Stimulated activated CD4-positive, alpha-beta T cell treated with anti-CD3 and anti-CD28 coated beads, Interleukin-15, amount 100 ng/mL, for 24 hours (primary cell): ENCODE measurements at places on chromosomes 3 and 15.

DNA sequence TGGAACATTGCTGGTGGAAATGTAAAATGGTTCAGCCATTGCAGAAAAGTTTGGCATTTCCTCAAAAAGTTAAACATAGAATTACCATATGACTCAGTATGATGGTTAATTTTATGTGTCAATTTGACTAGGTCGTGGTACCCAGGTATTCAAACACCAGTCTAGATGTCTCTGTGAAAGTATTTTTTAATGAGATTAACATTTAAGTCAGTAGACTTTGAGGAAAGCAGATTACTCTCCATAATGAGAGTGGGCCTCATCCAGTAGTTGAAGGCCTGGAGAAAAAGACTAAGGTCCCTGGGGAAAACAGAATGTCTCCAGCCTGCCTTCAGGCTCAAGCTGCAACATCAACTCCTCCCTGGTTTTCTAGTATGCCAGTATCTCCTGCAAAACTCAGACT, 42.3 kb upstream of the TMEM87A start:
- no peak for DNase-seq

DNA sequence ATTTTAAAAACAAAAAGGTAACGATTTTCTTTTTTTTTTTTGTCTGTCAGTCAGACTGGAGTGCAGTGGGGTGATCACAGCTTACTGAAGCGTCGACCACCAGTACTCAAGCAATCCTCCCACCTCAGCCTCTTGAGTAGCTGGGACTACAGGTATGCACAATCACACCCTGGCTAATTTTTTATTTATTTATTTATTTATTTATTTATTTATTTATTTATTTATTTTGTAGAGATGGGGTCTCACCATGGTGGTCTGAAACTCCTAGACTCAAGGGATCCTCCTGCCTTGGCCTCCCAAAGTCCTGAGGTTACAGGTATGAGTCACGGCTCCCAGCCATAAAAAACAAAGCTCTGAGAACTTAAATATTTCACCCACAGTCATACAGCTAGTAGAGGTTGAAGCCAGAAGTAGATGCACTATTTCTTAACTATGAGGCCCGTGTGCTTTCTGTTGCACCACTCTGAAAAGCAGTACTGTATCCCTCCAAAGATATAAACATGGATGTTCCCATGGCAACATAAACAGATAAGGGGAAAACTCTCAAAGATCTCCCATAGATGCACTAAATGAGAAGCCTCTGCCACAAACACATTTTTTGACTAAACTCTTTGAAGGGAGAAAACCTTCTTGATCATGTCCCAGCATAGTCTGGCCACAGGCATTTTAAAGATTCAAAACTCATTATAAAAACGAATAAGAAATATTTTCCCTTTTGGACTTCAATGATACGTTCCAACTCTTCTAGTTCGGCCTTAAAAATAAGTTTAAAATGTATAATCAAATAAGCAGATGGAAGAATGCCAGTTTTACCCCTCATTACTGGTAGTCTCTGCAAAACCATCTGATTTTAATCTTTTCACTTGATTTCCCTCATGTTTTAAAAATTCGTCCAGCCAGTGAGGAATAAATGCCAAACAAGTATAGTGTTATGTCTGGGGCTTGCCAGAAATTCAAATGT, 162.3 kb upstream of the ARHGEF26 start:
- no peak for DNase-seq

- DNase-seq = no peak
Observed at GRCh38 chr3:100540791-100541334, 48.4 kb downstream of the TMEM45A start.

- no peak for DNase-seq
Observed at GRCh38 chr3:66518126-66518525, 17.3 kb upstream of the LRIG1 start.

DNA sequence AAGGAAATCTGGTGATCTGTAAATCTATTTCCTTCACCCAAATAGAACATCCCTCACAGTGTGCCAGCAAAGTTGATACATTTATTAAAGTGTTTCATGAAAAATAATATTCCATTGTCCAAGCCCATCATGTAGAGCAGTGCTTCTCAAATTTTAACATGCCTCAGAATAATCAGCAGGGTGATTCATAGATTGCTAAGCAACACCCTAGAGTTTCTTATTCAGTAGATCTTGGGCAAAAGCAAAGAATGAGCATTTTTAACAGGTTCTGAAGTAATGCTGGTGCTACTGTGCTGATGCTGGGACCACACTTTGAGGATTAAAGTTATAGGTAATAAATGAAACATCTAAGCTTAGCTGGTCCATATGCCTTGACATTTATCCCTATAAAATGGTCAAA, 210.5 kb downstream of the ZIC4 start:
- no peak for DNase-seq

DNA sequence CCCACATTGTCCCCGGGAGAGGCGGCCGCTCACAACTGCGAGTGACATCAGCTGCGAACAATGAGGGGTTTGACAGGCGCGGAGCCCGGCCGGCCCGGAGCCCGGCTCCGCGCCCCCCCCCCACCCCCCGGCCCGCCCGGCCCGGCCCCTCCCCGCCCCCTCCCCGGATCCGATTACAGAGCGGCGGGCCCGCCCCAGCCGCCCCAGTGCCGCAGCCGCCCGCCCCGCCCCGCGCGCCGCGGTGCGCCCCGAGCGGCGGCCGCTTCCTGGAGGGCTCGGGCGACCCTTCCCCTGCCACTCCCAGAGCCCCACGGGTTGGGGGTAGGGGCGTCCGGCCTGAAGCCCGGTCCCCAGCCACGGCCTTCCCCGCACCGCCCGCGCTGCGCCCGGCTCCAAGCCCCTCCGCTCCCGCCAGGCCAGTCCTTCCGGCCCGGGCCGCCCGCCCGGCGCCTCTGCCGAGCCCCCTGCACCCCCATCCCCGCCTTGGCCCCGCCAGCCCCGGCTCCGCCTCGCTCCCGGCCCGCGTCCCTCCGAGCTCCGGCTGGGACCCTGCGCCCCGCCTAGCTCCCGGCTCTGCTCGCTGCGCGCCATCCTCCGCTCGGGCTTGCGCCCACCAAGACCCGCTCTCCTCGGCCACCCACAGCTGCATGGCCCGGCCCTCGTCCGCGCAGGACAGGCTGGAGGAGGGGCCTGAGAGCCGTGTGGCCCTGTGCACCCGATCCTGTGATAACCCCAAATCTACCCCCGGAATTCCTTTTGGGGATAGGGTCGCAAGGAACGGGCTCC, at the start of gene PCBP4:
Gene PCBP4, minus strand, starts transcription at position 71 of the 786 bp plus-strand sequence. CDS start 6,214 bp downstream, outside the sequence.
- peak; percentile 54 for DNase-seq

GRCh38 chr15:92393071-92393979, at the start of gene ST8SIA2:
Gene ST8SIA2 (plus strand): TSS chr15:92393881. CDS start chr15:92394065, 184 bp downstream.
- DNase-seq = peak; percentile 44

- DNase-seq = peak; percentile 61
Observed at GRCh38 chr3:101850246-101851051, 1.1 kb downstream of the NFKBIZ start.

DNA sequence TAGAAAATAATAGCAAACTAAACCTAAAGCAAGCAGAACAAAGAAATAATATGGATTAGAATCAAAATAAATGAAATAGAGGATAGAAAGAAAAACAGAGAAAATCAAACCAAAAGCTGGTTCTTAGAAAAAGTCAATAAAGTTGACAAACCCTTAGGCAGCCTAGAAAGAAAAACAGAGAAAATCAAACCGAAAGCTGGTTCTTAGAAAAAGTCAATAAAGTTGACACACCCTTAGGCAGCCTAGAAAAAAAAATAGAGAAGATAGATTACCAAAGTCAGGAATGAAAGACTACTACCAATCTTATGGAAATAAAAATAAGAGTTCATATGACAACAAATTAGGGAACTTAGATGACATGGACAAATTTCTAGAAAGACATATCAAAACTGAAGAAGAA, 142.4 kb downstream of the LRRC28 start:
- no peak for DNase-seq

DNA sequence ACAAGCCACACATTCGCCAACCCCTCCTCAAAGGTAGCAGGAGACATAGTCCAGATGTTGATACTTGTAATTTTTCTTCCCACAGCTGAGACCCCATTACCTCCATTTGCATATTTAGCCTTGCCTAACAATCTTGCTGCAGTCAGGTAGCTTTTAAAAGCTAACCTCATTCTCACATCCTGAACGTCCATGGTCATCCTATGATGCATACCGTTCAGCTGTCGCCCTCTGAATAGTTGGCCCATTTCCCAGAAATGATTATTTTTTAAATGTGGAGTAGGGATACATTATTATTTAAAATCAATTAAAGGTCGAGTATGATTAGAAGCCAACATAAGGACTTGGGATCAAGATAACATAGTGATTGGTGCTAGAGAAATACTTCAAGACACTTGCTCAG, 165.0 kb downstream of the MEX3B start:
- DNase-seq = no peak

DNA sequence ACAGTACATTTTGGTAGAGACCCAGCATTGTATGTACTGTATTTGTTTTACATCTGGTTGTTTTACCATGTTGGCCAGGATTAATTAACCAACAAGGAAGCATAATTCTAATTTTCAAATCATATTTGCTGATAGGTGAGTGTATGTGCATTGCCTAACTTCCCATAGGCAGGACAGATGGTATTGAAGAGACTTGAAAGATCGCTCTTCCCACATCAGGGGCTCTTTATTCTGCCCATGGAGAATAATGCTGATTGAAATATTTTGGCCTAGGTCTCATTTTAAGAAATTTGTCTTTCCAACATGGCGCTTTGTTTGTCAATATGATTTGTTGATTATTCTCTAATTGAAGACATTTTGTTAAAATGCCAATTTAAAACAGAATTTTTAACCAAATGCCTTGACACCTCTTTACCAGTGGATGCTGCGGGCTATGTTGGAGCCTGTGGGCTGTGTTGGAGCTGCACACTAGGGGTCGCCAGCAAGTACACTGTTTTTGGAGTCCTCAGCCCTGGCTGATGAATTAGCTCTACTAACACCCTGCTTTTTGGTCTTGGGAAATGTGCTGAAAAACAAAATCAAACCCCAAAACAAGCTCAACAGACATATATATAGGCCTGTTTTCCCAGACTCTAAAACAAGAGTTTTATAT, 5.3 kb downstream of the P2RY12 start:
- peak; percentile 14 for DNase-seq

- no peak for DNase-seq
Observed at GRCh38 chr15:64356710-64357040, 702 bp upstream of the CSNK1G1 start.

- DNase-seq = no peak
Observed at GRCh38 chr15:43143203-43143941, 10.0 kb downstream of the TMEM62 start.

GRCh38 chr15:90930861-90931574, 1.3 kb downstream of the HDDC3 start:
- DNase-seq = peak; percentile 22

GRCh38 chr3:155211940-155212339, 81.5 kb downstream of the STRIT1 start:
- DNase-seq = no peak

DNA sequence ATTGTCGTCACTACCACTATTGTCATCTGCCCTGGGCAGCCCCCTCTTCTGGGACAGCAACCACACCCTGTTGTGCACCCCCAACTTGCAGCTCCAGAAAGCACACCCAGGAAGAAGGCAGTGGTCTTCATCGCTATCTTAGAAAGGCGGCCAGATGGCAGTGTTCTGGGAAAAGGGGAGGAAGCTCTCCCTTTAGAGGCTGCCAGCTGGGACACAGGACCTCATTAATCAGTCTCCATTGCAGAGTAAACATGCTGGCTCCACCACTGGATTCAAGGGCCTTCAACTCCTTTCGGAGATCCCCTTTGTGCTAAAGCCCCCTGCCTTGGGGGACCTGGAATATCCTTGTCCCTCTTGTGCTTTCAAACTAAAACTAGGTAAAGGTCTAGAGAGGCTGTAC, 199.3 kb upstream of the LINGO1 start:
- no peak for DNase-seq

DNA sequence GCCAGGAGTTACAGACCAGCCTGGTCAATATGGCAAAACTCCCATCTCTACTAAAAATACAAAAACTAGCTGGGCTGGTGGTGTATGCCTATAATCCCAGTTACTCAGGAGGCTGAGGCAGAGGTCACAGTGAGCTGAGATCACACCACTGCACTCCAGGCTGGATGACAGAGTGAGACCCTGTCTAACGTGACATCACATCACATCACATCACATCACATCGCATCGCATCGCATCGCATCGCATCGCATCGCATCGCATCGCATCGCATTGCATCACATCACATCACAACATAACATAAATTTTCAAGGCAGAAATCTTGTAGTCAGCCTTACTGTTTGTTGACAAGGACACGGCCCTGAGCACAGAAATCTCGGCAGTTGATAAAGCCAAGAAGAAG, 44.4 kb downstream of the RBM6 start:
- DNase-seq = no peak

GRCh38 chr15:101808201-101808600, 3.8 kb upstream of the OR4F15 start:
- DNase-seq = no peak

DNA sequence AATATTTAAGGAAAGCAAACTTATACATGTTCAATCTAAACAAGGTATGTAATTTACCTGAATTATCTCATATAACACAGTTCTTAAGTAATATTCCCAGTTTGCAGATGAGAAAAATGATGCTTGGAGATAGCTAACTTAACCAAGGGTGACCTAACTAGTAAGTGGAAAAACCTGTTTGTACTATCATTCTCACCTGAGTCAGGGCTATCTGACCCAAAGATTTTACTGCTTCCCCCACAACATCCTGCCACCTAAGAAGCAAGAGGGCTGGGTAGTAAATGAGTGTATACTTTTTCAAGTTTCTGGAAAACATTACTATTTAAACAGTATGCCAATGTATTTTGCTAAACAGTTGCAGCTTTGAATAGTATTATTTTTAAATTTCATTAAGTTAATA, 10.6 kb downstream of the TP63 start:
- DNase-seq = no peak

- no peak for DNase-seq
Observed at GRCh38 chr15:101452572-101452971, 36.9 kb downstream of the PCSK6 start.

DNA sequence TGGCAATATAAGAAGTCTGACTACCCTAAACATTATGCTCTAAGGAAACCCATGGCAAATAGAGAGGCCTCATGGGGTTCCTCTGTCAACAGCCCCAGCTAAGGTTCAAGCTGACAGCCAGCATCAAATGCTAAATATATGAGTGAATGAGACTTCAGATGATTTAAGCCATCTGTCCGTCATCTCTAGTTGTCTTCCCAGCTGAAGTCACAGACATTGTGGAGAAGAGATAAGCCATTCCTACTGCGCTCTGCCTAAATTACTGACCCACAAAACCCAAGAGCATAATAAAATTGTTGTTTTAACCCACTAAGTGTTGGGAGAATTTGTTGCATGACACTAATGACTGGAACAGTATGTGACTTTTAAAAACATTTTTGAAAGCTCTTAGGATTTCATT, 87.3 kb upstream of the IGSF10 start:
- DNase-seq = no peak

DNA sequence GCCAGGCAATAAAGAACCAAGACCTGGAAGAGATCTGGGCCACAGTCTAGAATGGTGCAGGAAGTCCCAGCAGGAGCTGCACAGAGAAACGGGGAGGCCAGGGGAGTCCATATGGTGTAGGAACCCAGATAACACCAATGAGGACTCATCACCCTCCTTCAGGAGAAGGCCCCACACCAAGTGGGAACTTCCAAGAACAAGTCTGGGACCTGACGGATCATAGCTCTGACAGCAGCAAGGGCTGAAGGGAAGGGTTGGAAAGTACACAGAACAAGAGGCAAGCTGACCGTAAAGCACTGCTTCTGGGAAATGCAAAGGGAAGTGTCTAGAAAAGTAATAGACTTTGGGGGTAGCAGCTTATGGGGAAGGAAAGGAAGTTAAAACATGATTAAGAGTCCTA, 34.5 kb downstream of the ANO10 start:
- DNase-seq = no peak
